ENCODE measurements at places on chromosomes 2 and 18. TPM values are rescaled to one million over a fixed set of nuclear protein-coding genes. Genes with fewer than 3 reads are reported as not detected.

Gene AP1S3
- total RNA-seq, result 18.2 TPM

Gene PLGLB1
- total RNA-seq, result 16.5 TPM

Gene PLGLB2
- not detected for total RNA-seq

Gene FMNL2
- 57.9 TPM for total RNA-seq

Gene YWHAQ
- 226 TPM for total RNA-seq

Gene RESP18
- not detected for total RNA-seq

Gene LDLRAD4
- 47.9 TPM for total RNA-seq

Gene DIPK1C
- not detected for total RNA-seq

Gene ECEL1
- total RNA-seq, result not detected

Gene FAM110C
- total RNA-seq, result 15.1 TPM

Gene STK39
- 60.7 TPM for total RNA-seq

Gene MC2R
- not detected for total RNA-seq

Gene CDK15
- total RNA-seq, result 1.3 TPM

Measured in stomach (tissue), 19 donors.